ENCODE measurements at places on chromosomes 2 and 18.

DNA sequence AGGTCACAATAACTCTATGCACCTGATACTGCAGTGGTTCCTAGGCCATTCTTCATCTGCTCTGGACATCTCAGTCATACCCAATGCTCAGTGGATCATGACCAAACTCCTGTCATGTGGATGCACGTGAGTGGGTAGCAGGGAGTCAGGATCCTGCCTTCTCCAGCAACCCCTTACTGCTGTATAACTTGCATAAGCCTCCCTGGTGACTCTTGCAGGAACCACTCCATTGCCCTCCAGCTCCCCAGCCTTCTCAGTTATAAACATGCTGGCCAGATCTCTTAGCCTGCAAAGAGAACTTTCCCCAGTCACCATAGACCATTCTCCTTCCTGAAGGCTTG is 98.6 kb upstream of the ZNF397 start:
- no peak for DNase-seq

GRCh38 chr2:46386763-46387162 is 89.6 kb downstream of the EPAS1 start:
- no peak for DNase-seq

DNA sequence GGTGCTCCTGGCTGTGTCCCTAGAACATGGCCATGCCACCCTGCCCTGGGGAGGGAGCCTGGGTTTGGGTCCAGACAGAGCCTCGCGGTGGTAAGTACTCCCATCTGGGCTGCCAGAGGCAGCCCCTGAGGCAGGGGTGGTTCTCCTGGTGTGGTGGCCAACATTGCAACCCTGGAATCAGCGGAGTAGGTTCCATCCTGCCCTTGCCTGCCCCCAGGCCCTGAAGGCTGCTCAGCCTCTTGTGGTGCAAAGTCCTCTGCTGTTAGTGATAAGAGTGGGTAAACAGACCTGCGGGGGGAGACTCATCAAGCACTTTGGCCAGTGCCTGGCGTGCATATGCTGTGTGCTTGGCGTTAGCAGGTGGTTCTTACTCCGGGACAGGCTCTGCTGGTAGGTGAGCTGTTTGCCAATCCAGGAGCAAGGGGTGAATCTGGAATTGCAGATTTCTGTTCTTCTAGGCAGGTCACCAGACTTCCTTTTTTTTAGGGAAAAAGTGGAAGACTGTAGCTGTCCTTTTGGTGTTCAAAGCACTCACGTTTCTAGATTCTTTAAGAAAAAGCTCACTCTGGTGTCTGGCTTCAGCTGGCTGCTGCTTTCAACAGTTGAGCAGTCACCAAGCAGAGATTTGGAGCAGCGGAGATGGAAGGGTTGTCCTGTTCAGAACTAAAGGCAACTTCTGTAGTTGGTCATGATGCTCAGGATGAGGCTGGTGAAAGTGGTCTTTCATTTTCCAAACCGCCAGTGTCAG is 3.2 kb downstream of the CNNM3 start:
- DNase-seq, result no peak

- no peak for DNase-seq
These were observed 1.0 kb upstream of the GMPPA start for GRCh38 chr2:219497495-219498279.

- no peak for DNase-seq
These were observed 183.9 kb downstream of the NCK2 start for GRCh38 chr2:105928563-105928962.

- no peak for DNase-seq
These were observed 20.8 kb upstream of the TNP1 start for GRCh38 chr2:216880509-216881184.

- no peak for DNase-seq
These were observed 130.9 kb upstream of the RND3 start for GRCh38 chr2:150618245-150618895.

GRCh38 chr18:70322928-70323327 is 34.1 kb downstream of the SOCS6 start:
- no peak for DNase-seq

- peak; percentile 57 for DNase-seq
These were observed 45.6 kb upstream of the ODC1 start for GRCh38 chr2:10493634-10494281.

DNA sequence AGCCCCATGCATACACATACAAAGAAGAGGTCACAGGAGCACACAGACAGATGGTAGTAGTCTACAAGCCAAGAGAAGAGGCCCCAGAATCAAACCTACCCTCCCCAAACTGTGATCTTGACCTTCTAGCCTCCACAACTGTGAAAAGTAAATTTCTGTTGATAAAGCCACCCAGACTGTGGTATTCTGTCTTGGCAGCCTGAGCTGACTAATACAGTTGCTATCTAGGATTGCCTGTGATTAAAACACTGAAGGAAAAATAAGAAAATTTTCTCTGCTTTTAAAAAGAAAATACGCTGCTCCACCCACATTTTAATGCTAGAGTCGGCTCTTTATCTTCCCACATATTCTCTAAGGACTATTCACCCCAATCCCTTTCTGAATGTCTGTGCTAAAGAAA is 143.7 kb upstream of the TMEM200C start:
- no peak for DNase-seq

DNA sequence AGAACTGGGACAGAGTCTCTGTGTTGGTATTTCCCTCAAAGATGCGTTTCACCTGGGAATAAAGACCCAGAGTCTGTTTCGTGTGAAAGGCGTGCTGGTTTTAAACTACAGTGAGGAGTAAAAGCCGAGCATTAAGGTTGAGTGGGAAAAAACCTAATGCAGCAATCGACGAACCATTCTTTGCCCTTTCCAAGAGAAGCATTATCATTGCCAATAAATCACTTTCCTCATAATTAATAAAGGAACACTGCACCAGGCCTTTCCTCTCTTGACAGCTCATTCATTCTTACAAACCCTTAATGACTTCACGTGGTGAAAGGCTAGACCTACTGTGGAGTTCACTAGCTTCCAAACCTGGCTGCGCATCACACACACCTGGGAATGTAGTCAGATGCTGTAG is 896 bp upstream of the SLC8A1 start:
- DNase-seq, result no peak

DNA sequence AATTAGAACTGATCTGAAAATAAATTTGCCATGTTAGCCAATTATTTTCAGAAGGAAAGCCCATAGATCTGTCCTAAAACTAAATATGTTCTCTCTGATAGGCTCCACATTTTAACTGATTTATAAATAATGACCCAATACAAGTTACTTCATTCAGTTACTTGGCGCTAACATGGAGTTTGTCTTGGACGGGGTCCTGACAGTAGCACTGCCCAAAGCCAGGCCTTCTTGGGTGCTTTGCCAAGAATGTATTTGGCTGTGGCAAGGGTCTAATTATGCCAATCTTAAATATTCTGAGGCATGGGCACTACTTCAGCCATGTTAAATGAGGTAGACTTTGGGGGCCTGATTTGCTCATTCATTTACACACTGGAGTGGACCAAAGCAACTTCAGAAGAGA is 135.0 kb upstream of the PKDCC start:
- no peak for DNase-seq

GRCh38 chr2:120722568-120723421 is 12.9 kb upstream of the GLI2 start:
- no peak for DNase-seq

- no peak for DNase-seq
These were observed 13.3 kb upstream of the PXDN start for GRCh38 chr2:1757567-1757966.

GRCh38 chr2:102826904-102827303 is 65.1 kb downstream of the TMEM182 start:
- no peak for DNase-seq

- DNase-seq, result no peak
These were observed 83.9 kb downstream of the RPE start for GRCh38 chr2:210086292-210086691.

DNA sequence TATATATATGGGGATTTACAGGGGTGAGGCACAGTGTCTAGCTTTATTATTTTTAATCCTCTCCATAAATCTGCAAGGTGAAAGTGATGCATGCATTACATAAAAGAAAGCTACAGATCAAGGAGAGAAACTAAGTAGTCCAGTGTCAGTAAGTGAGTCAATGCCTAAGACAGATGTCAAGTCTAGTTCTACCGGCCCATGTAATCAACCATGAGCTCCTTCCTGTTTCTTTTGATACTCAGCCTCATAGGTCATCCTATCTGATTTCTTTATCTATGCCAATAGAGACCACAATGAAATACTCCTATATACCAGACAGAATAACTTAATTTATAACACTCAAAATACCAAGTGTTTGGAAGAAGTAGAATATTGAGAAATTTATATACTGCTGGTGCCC is 20.2 kb upstream of the GYPC start:
- no peak for DNase-seq

DNA sequence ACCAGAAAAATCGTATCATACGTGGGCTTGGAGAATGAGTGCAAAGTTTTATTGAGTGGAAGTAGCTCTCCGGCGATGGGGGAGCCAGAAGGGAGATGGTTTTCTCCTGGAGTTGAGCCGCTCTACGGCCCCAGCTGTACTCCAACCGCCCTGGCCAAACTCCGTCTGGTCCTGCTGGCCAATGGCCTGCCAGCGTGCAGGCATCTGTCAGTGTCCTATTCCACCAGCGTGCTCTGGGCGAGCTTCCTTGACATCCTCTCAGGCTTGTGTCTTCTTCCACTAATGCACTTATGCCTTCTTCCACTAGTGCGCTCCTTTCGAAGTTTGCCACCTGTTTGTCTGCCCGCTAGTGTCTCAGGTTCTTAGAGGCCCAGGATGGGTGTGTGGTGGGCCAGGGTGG is 345.5 kb upstream of the CDH19 start:
- DNase-seq, result no peak

GRCh38 chr2:30336978-30337841 is 105.9 kb downstream of the LBH start:
- peak; percentile 21 for DNase-seq

GRCh38 chr18:46416706-46417638 is 240.0 kb downstream of the LOXHD1 start:
- DNase-seq, result no peak

DNA sequence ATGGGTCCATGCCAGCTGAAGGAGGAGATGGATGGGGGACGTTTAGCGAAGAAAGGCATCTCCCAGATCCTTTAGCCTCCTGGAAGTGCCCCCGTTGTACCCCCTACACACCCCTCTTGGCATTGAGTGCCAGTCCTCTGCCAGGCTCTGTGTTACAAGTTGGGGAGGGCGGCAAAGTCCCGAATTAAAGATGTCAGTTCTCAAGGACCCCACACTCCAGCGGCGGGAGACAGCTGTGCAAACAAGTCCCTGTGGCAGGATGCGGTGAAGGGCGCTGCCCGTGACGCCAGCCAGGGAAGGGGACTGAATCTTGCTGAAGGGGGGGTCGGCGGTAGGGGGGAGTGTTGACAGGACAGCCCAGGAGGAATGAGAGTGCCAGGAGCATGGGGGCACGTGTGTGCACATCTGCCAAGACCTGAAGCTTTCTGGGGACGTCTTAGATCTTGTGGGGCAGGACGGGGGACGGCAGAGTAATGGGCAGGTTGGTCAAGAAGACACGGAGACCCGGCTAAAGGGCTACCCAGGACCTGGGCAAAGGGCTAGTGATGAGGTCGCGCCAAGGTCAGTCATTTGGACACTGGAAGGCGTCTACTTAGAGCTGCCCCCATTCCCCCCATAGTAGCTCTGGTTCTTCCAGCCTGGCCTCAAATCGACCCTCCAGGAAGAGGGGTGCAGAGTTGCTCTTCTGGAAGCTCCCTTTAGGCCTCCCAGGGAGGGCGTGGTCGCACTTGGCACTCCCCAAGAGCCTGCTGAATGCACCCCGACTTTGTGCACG is 2.8 kb upstream of the CTDSP1 start:
- no peak for DNase-seq

GRCh38 chr2:74201196-74201595 is 2.8 kb downstream of the MTHFD2 start:
- DNase-seq, result no peak

GRCh38 chr2:181649436-181649979 is 7.4 kb downstream of the CERKL start:
- DNase-seq, result no peak

DNA sequence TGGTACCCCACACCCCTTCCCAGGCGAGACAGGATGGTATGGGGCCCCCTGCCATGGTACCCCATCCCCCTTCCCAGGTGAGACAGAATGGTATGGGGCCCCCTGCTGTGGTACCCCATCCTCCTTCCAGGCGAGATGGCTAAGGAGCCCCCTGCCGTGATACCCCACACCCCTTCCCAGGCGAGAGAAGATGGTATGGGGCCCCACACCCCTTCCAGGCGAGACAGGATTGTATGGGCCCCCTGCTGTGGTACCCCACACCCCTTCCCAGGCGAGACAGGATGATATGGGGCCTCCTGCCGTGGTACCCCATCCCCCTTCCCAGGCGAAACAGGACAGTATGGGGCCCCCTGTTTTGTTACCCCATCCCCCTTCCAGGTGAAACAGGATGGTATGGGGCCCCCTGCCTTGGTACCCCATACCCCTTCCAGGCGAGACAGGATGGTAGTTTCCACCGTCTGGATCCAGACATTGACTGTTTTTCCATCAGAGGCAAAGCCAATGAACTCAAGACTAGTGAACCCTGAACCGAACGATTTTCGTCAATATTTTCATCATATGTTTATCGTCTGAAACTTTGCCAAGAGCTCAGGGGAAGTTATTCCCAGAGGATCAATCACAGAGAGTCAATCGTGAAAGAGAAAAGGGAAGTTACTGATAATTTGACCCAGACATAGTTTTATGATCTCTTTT is 75.0 kb downstream of the MYCN start:
- no peak for DNase-seq

DNA sequence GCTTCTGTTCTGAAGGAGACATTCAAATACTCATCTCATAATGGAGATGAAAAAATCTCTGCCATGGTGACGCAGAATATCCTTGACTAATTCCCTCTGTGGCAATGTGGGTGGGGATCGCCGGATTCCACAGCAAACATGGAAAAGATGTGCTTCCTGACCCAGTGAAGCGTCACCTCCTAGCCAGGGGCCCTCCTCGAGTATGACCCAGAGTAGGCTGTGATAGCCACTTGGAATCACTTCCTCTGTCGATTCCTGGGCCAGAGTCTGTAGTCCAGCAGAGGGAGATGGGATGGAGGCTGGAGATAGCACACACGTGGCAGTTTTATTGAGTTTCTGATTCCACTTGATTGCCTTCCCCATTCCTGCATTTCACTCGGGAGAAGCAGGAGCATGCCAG is 36.8 kb downstream of the DRC1 start:
- DNase-seq, result no peak

DNA sequence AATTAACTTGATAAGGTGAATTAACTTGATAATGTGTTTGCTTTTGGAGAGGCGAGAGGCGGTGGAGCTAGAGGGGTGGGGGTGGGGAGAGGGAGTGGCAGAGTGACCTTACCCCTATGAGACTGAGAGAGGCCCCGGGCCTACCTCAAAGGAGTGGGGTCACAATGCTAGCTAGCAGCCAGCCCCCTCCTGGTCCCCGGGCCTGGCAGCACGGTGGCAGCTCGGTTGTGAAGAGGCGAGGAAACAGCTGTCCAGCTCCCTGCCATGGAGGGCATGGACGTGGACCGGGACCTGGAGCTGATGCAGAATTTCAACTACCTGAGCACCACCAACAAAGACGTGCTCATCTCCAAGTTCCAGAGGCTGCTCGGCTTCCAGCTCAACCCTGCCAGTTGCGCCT is 123.9 kb downstream of the RGPD3 start:
- DNase-seq, result no peak

GRCh38 chr2:33451825-33452224 is 24.6 kb upstream of the RASGRP3 start:
- DNase-seq, result no peak

All from stimulated activated CD4-positive, alpha-beta T cell treated with anti-CD3 and anti-CD28 coated beads, TNF-alpha, amount 100 ng/mL, for 1 hour (primary cell).